Muscle of arm (tissue), 14 donors: ENCODE measurements at places on chromosomes 16 and 17.

- DNase-seq, result peak; percentile 74
Measured at GRCh38 chr16:81204798-81205680, 33.5 kb upstream of the BCO1 start.

DNA sequence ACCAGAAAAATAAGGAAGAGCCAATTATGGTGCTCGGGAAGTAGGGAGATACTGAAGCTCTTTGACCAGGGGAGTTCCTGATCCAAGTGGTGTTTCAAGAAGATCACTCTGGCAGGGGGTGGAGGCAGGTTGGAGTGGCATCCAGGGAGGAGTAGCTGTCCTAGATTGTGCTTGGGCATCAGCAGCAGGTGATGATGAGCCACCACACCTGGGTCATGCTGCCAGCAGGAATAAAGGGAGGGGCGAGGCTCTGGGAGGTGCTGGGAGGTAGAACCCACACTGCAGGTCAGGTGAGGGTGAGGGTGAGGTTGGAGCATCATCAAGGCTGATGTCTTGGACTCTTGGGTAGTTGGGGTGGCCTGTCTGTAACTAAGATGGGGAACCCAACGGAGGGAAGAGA is 35.4 kb upstream of the ADGRG1 start:
- DNase-seq, result no peak

- no peak for DNase-seq
Measured at GRCh38 chr16:85207357-85207921, 95.2 kb upstream of the CIBAR2 start.

DNA sequence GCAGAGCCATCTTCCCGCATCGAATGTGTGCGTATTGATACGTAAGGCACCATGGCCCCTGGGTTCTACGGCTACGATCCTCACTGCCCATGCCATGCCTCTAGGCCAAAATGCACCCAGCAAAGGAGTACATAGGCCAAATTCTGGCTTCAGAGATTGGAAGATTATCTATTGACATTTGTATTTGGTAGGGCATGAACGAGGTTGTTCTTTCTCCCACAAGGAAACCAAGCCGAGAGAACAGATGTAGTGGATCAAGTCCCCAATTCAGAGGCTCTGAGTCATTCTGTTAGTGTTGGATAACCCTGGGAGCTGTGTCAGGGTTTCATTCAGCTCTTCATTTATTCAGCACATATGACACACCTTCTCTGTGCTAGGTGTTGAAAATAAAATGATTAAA is 36.5 kb downstream of the HOXB1 start:
- no peak for DNase-seq

GRCh38 chr17:2916461-2916860 is 120.2 kb downstream of the RAP1GAP2 start:
- DNase-seq, result no peak

GRCh38 chr17:37605813-37606505 is 3.3 kb downstream of the SYNRG start:
- no peak for DNase-seq

DNA sequence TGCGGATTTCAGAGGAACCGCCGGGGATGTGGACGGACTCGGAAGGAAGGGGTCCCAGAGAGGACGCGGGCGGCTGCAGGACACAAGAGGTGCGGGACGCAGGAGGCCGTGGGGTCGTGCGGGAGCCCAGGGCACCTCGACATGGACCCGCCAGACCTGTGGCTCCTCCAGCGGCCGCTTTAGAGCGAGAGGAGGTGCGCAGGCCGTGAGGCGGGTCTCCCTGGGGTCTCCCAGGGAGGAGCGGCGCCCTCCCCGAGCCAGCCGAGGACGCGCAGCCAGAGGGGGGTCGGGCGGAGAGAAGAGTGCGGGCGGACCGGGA is 6.8 kb upstream of the FLYWCH1 start:
- DNase-seq, result no peak

- DNase-seq, result no peak
Measured at GRCh38 chr17:61414141-61414935, 14.7 kb downstream of the TBX2 start.
